Cardiac septum (tissue), 1 donor: ENCODE measurements at places on chromosomes 1 and 21. TPM values are rescaled to one million over a fixed set of nuclear protein-coding genes. Genes with fewer than 3 reads are reported as not detected.

The LCE3D gene
- not detected for total RNA-seq

The ATP6V1G3 gene
- not detected for total RNA-seq

The AQP10 gene
- total RNA-seq = 0.70 TPM

The CD48 gene
- 1.00 TPM for total RNA-seq

The RPRD2 gene
- total RNA-seq = 23.5 TPM

The DNAH14 gene
- total RNA-seq = 2.2 TPM

The DMRTA2 gene
- total RNA-seq = 0.08 TPM

The RNU1-3 gene
- 6,195 TPM for total RNA-seq

The ZBTB8A gene
- total RNA-seq = 3.0 TPM

The GPR37L1 gene
- total RNA-seq = not detected

The WDR64 gene
- total RNA-seq = not detected

The FYB2 gene
- total RNA-seq = 6.0 TPM

The FCRL6 gene
- total RNA-seq = 0.16 TPM

The RPTN gene
- not detected for total RNA-seq

The KIF17 gene
- 1.5 TPM for total RNA-seq
